ENCODE measurements at places on chromosomes 6 and 20.

GRCh38 chr6:73353636-73354593 is at the start of gene DPPA5:
TSS of gene DPPA5 (minus strand) at chr6:73354276. CDS start at chr6:73354225, 51 bp downstream.
- H3K27me3 ChIP-seq = peaks cover 9% of the 10 kb centered on the region
- H3K4me1 ChIP-seq = no peaks in the 10 kb centered on the region
- H3K27ac ChIP-seq = no peak within 1 kb of the TSS
- no peak within 1 kb of the TSS for H3K4me3 ChIP-seq
- no peak for DNase-seq

DNA sequence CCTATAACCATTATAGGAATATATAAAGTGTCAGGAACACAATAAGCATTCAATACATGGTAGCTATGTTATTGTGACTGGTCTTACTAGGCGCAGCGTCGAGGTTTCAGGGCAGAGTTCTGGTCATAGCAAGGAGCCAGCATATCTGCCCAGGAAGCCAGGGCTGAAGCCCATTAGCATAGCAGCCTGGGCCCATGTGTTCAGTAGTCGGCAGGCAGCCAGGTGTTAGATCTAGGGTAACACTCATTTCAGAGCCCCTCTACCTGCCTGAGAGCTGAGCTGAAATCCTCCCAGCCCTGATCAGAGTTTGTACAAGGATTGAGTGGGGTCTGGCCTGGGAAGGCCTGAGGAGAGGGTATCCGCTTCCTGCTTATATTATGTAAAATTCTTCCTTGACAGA is 32.1 kb downstream of the C20orf173 start:
- no peak overlapping the region for H3K4me3 ChIP-seq
- H3K27ac ChIP-seq = no peak overlapping the region
- DNase-seq = no peak
- H3K36me3 ChIP-seq = peaks cover 13% of the 10 kb centered on the region
- H3K27me3 ChIP-seq = no peaks in the 10 kb centered on the region

- no peak overlapping the region for H3K27ac ChIP-seq
- H3K27me3 ChIP-seq = no peaks in the 10 kb centered on the region
- H3K4me3 ChIP-seq = no peak overlapping the region
- H3K36me3 ChIP-seq = no peaks in the 10 kb centered on the region
These were observed 166.0 kb upstream of the CDH4 start for GRCh38 chr20:61086031-61086430.

- no peaks in the 10 kb centered on the region for H3K27me3 ChIP-seq
- no peak for DNase-seq
- no peak overlapping the region for H3K27ac ChIP-seq
- no peaks in the 10 kb centered on the region for H3K4me1 ChIP-seq
These were observed 712.5 kb upstream of the NRSN1 start for GRCh38 chr6:23413327-23414050.

DNA sequence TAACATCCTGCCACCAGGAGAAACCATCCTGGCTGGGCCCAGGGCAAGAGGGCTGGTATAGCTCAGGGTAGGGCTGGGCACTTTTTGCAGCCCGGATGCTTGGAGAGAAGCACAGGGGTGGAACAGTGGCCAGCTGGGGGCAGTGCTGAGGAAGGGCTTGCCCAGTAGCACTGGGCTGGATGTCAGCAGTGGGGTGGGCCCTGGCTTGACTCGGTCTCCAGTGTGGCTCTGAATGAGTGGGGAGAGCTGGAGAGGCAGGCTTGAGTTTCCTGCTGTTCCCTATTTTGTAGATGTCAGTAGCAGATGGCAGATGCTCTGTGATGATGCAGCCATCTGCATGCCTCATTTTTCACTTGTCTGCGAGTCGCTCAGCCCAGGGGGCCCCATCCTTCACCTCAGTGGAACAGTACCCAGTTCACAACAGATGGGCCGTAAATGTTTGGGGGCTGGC is 56.3 kb upstream of the TULP1 start:
- DNase-seq = no peak
- no peaks in the 10 kb centered on the region for H3K36me3 ChIP-seq
- no peak overlapping the region for H3K27ac ChIP-seq
- no peaks in the 10 kb centered on the region for H3K4me1 ChIP-seq
- H3K27me3 ChIP-seq = no peaks in the 10 kb centered on the region
- no peak overlapping the region for H3K4me3 ChIP-seq

GRCh38 chr6:149499066-149499465 is 14.3 kb upstream of the ZC3H12D start:
- DNase-seq = no peak
- H3K27ac ChIP-seq = no peak overlapping the region
- H3K36me3 ChIP-seq = peaks cover 8% of the 10 kb centered on the region
- no peaks in the 10 kb centered on the region for H3K27me3 ChIP-seq
- peaks cover 26% of the 10 kb centered on the region for H3K4me1 ChIP-seq

DNA sequence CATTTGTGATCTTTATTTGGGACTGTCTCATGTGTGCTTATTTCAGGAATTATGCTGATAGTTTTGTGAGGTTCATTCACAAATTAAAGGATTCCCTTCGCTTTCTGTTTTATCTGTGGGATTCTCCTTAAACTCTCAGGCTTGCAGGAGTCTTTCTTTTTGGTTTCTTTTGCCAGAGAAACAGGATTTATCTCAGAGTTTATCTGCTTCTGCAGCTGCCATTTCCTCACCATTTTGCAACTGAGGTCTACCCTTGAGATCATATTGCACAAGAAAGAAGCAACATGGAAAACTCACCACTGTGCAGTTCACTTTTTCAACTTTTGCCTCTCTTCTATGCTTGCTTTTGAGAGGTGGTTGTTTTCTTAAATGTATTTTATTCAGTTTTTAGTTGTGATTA is 201.0 kb downstream of the PRL start:
- no peak overlapping the region for H3K4me3 ChIP-seq
- H3K36me3 ChIP-seq = no peaks in the 10 kb centered on the region
- no peak overlapping the region for H3K27ac ChIP-seq

DNA sequence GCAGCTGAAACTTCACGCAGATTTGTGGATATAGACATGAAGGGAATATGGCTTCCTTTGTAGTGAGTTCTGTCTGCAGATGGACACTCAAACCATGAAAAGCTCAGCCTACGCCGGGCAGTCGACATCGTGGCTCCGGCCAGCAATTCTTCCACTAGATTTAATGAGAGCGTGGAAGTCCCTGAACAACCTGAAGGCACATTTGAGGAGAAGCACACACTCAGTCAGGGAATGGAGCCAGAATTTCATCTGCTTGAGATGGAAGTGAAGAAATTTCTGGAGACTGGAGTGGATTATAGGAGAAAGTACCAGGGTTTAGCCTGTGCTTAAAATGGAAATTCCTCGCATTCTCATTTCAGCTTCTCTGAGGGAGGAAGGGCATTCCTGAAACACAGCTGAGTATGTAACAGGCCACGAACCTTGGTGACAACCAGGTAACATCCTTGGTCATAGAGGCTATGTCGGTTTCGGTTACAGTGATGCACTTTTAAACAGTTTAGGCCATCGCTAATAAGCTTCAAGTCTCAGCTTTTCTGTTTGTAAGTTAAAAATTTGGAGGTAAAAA is 80.5 kb upstream of the AGPAT4 start:
- DNase-seq = no peak
- H3K27ac ChIP-seq = no peak overlapping the region
- no peaks in the 10 kb centered on the region for H3K36me3 ChIP-seq

DNA sequence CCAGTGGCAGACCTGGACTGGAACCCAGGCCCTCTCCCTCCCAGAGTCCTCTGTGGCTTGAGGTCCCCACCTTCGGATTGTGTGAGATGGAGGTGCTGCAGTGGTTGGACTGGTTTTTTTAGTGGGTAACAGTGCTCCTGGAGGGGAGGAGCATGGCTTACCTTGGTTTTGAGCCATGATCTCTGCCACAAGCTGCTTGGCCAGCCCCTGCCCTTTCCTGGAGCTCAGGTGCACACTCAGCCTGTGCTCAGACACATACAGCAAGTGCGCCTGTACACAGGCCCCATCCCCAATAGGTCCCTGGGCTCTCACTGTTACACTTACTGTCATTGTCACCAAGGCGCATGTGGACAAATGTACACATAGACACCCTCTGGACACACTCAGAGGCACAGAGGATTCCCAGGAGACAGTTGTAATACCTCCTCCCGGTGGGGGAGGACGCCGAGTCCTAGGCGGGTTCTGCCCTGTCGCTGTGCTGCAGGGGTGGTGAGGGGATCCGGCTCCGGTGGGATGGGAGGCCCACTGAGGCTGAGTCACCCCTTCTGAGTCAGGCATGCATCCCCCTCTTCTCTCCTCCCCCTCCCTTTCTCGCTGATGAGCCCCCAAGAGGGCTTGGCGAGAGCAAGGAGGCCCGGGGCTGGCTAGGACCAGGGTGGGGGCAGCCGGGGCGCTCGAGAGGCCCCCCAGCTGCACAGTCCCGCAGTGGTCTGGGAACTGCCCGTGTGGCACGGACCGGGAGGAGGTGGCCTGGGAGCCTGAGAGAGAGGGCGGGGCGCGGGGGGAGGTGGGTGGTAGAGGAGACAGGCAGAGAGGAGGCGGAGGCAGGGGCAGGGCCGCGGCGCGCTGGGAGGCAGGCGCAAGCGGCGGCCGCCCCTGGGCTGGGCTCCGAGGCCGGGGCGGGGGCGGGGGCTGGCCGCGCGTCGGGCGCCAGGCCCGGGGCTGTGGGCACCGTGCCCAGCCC is 522 bp upstream of the EPB41L1 start:
- no peaks in the 10 kb centered on the region for H3K36me3 ChIP-seq
- DNase-seq = peak; percentile 50
- no peak overlapping the region for H3K4me3 ChIP-seq
- H3K4me1 ChIP-seq = peaks cover 10% of the 10 kb centered on the region
- no peaks in the 10 kb centered on the region for H3K27me3 ChIP-seq

GRCh38 chr20:38725931-38726803 is 1.9 kb downstream of the SLC32A1 start:
- no peak overlapping the region for H3K4me3 ChIP-seq
- H3K4me1 ChIP-seq = peaks cover 85% of the 10 kb centered on the region
- DNase-seq = peak; percentile 63
- H3K27ac ChIP-seq = no peak overlapping the region
- peaks cover 98% of the 10 kb centered on the region for H3K27me3 ChIP-seq
- no peaks in the 10 kb centered on the region for H3K36me3 ChIP-seq

GRCh38 chr6:32830017-32830416 is 8.5 kb downstream of the TAP2 start:
- peaks cover 33% of the 10 kb centered on the region for H3K36me3 ChIP-seq
- H3K4me3 ChIP-seq = no peak overlapping the region
- no peaks in the 10 kb centered on the region for H3K27me3 ChIP-seq

- no peaks in the 10 kb centered on the region for H3K4me1 ChIP-seq
- H3K27me3 ChIP-seq = no peaks in the 10 kb centered on the region
- no peak for DNase-seq
These were observed 97.4 kb upstream of the ARMC2 start for GRCh38 chr6:108750801-108751200.

DNA sequence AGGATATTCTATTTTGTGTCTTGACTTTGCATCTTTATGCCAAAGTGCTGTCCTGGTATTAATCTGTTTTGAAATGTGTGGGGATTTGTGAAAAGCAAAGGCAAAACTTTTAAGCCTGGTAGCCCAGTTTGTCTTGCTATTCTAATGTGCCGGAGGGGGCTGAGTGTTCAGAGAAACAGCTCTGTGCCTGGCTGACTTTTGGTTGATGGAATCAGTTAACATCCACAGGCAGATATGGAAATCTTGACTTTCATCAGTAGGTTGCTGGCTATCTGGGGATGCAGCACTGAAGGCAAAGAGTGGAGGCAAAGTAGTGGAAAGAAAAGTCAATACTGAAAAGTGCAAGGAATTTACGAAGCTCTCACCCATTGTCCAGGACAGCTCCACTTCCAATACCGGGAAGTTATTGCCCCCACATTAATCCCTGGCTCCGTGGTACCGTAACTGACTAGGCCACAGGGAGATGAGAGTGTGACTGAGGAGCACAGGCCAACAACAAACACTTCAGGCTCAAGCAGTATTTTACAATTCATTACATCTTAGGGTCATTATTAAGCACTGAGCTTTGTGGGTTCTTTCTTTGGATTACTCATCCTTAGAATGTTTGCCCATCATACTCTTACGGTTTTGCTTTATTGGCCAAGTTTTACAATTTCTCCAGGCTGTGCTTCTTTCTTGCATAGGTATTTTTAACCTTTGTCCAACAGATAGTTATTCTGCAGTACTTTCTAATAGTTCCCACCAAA is 164.6 kb downstream of the MTFR2 start:
- no peak overlapping the region for H3K27ac ChIP-seq
- no peak for DNase-seq
- H3K27me3 ChIP-seq = no peaks in the 10 kb centered on the region

DNA sequence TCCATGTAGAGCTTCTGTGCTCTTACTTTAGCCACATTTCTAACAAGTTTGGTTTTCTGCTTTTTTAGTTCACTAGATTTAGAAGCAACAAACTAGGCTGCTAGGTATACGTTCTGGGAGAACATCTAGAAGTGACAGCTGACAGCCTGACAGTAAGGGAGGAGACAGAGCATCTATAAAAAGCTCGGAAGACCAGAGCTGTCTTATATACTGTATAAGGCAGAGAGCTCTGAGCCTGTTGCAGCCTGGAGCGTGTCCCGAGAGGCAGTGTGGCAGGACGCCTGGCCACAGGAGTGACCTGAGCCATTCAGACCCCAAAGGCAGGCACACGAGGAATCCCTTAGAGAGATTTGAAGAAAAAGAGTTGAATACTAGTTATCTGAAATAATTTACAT is 24.6 kb downstream of the PPP1R14C start:
- no peak for DNase-seq
- no peak overlapping the region for H3K4me3 ChIP-seq
- no peaks in the 10 kb centered on the region for H3K27me3 ChIP-seq
- H3K27ac ChIP-seq = peak overlapping the region; percentile 58
- no peaks in the 10 kb centered on the region for H3K36me3 ChIP-seq
- peaks cover 6% of the 10 kb centered on the region for H3K4me1 ChIP-seq

- no peak for DNase-seq
- peak overlapping the region; percentile 96 for H3K27ac ChIP-seq
- H3K27me3 ChIP-seq = no peaks in the 10 kb centered on the region
- H3K4me3 ChIP-seq = no peak overlapping the region
- no peaks in the 10 kb centered on the region for H3K36me3 ChIP-seq
- peaks cover 75% of the 10 kb centered on the region for H3K4me1 ChIP-seq
These were observed 34.1 kb downstream of the PPP1R16B start for GRCh38 chr20:38839563-38839962.

DNA sequence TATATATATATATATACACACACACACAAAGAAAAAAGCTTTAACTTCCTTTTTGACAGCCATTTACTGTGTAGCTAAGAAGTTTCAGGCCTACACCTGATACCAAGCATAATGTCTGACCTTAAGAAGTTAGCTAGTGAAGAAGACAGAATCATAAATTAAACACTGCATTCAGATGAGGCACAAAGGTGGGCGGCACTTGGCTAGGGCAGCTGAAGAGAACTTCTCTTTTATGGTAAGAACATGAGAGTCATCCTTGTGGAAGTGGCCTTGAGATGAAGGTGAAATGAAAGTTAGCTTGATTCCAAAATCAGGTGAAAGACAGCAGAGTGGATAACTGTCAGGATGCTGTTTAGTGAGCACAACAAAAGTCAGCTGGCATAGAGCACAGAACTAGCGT is 46.5 kb downstream of the HTR1B start:
- H3K4me1 ChIP-seq = no peaks in the 10 kb centered on the region
- H3K27ac ChIP-seq = no peak overlapping the region
- H3K27me3 ChIP-seq = no peaks in the 10 kb centered on the region
- H3K4me3 ChIP-seq = no peak overlapping the region

- H3K27me3 ChIP-seq = no peaks in the 10 kb centered on the region
- no peak for DNase-seq
- H3K4me1 ChIP-seq = peaks cover 9% of the 10 kb centered on the region
- H3K36me3 ChIP-seq = no peaks in the 10 kb centered on the region
These were observed 144.6 kb downstream of the CDKAL1 start for GRCh38 chr6:20678831-20679352.

- no peak overlapping the region for H3K27ac ChIP-seq
- H3K27me3 ChIP-seq = no peaks in the 10 kb centered on the region
- no peaks in the 10 kb centered on the region for H3K36me3 ChIP-seq
- H3K4me1 ChIP-seq = no peaks in the 10 kb centered on the region
These were observed 39.7 kb upstream of the ASIP start for GRCh38 chr20:34201531-34201930.

Measured in B cell (primary cell).